Activated T-helper 1 cell treated with anti-CD3 and anti-CD28 coated beads, Interleukin-2, amount 50 U/mL, for 16 hours (primary cell): ENCODE measurements at places on chromosomes 2 and 18.
A peak's percentile ranks its signal among the peaks of the same experiment; 100 is the strongest.

- DNase-seq, result no peak
Observed at GRCh38 chr18:24400587-24400986, 3.0 kb upstream of the OSBPL1A start.

DNA sequence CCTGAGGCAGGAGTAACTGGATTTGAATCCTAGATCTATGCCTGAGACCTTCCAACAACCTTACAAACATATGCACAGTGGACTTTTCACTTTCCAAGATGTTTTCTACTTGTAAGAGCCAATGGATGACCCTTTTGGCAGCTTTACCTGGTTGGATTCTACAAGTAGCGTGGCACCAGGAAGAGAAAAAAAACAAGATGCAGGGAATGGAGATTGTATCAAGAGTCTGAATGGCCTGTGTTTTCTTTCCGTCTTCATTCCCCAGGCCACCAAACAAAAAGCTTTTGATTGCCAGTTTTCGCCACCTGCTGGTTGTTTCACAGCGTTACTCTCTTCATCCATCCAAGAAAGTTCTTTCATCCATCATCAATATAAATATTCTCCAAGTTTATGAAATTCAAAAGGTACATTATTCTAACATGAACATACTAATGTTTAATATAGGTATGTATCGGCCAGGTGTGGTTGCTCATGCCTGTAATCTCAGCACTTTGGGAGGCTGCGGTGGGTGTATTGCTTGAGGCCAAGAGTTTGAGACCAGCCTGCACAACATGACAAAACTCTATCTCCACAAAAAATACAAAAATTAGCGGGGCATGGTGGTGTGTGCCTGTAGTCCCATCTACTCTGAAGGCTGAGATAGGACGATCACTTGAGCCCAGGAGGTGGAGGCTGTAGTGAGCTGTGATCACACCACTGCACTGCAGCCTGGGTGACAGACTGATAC, 3.5 kb upstream of the BCL2 start:
- DNase-seq, result peak; percentile 35

- DNase-seq, result no peak
Observed at GRCh38 chr18:75439348-75439747, 11.8 kb upstream of the SMIM21 start.

GRCh38 chr2:139544186-139544851, 764.1 kb upstream of the NXPH2 start:
- no peak for DNase-seq

- no peak for DNase-seq
Observed at GRCh38 chr2:209976698-209977385, 25.6 kb upstream of the RPE start.

DNA sequence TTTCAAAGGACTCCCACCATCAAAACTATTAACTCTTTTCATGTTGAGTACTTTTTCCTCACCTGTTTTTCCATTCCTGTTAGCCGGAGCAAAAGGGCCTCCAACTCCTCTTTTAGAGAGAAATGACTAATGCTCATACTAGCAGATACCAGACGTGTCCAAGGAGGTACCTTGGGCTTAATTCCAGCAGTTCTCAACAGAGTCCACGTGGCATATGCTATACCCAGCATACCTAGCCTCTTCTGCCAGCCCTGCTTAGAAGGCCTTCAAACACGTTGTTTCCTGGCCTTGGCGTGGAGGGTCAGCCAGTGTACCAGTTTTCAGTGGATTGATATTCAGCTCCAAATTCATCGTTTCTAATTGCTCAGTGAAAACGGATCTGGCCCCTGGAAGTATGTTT, 123.9 kb downstream of the MGAT5 start:
- DNase-seq, result no peak

DNA sequence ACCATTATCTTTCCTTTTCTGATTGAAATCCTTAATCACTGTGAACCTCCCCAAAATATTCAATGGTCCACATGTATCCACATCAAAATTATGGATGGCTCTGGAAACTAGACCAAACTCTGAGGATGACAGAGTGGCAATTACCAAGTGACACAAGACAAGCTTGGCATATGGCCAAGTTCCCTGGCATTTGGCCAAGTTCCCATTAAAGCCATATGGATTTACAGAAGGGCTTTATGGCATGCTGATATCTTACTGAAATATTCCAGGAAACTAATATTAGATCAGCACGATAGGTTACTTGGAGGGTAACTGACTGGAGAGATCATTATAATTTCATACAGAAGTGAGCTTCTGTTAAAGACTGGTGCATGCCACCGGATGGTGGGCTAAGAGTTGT, 21.9 kb upstream of the CERS6 start:
- DNase-seq, result no peak

GRCh38 chr18:54964741-54965140, 5.5 kb upstream of the CCDC68 start:
- DNase-seq, result no peak

GRCh38 chr2:112627060-112628040, 18.4 kb upstream of the SLC20A1 start:
- no peak for DNase-seq

GRCh38 chr2:199950396-199950795, 4.9 kb downstream of the TYW5 start:
- DNase-seq, result no peak

GRCh38 chr2:102197389-102198137, 10.7 kb downstream of the IL1RL2 start:
- no peak for DNase-seq

GRCh38 chr2:208118918-208119317, 5.4 kb downstream of the CRYGD start:
- DNase-seq, result no peak

DNA sequence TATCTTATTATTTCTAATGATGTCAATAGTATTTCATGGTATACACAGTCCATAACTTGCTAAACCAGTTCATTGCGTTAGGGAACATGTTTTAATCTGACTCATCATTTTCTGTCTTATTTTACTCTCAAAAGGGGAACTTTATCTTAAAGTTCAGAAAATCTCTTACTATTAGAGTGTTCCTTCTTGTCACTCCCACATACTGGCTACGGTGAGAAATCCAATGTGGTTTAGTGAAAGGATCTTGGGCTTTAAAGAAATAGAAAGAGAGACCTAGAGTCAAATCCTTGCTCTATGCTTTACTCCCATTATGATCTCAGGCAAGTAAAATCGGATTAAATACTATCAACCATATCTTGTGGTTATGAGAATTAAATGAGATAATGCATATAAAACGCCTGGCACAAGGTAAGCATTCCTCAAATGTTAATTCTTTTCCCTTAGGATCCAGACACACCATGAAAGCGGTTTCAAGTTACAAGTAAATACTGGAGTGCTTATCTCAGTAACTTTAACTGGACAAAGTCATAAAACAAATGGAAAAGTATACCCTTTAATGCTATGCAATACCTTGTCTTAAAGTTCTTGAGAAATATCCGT, 576.0 kb downstream of the ARHGAP15 start:
- DNase-seq, result no peak

DNA sequence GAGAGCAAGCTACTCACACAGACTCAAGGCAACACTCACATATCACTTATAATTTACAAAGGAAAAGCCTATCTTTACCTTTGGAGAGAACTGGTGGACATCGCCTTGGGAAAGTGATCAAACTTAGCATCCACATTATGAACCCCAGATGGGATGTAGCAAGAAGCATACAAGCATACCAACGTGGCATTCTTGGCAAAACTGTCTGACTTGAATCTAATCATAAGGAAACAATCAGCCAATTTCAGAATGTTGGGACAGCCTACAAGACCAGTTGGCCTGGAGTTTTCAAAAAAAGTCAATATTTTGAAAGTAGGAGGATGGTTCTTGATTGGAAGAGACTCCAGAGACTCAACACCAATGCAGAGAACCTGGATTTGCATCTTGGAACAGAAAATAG, 79.1 kb upstream of the PMAIP1 start:
- no peak for DNase-seq

DNA sequence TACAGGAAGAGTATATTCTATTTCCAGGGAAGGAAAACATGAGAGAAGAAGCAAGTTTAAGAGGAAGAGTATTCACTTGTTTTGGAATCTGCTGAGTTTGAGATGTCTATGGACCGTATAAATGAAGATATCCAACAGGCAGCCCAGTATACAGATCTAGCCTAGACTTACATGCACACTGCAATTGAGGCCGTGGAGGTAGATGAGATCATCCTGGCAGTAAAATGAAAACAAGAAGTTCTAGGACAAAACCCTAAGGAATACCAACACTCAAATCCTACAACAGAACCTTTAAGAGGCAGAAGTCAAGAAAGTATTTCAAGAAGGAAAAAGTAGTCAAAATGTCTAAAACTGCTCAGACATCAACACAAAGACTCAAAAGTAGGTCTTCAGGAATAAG, 16.0 kb downstream of the GRB14 start:
- no peak for DNase-seq

- no peak for DNase-seq
Observed at GRCh38 chr18:23114171-23114881, 21.0 kb upstream of the CABLES1 start.

GRCh38 chr2:33512112-33512511, 35.7 kb downstream of the RASGRP3 start:
- no peak for DNase-seq

DNA sequence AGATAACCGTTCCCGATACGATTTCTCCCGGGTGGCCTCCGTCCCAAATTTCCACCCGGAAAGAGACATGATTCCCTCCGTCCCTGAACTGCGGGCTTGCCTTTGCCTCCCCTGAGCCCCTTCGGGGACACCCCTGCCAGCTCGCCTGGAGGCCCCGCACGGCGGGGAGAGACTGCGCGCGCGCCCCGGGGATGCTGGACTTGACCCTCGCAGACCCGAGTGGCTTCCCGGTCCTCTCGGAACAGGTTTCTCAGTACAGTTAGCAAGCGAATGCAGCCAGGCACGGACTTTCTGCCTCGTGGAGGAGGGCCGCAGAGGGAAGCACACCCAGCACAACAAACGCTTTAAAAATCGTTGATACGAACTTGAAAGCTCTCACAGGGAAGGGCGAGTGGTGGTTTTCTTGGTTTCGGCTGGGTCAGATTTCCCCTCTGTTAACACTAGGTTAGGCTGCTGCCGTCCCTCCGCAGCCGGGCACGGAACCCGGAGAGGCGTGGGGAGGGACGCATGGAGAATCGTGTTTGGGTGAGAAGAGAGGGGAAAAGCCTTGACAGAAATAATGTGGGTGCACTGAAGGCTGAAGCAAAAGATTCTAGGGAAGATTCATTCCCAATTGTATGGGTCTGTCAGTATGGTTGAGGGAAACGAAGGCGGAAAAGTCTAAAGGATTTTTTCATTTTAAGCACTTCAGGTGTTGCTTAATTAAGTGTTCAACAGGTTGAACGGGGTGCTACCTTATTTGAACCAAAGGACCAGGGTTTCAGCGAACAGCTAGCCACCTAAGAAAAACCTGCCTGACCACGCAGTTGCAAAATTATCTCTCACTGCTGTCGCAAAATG, 916 bp downstream of the TNFRSF11A start:
- no peak for DNase-seq

GRCh38 chr2:55653255-55653654, 35.8 kb upstream of the PPP4R3B start:
- no peak for DNase-seq

GRCh38 chr2:15278296-15278695, 282.8 kb downstream of the NBAS start:
- DNase-seq, result no peak

DNA sequence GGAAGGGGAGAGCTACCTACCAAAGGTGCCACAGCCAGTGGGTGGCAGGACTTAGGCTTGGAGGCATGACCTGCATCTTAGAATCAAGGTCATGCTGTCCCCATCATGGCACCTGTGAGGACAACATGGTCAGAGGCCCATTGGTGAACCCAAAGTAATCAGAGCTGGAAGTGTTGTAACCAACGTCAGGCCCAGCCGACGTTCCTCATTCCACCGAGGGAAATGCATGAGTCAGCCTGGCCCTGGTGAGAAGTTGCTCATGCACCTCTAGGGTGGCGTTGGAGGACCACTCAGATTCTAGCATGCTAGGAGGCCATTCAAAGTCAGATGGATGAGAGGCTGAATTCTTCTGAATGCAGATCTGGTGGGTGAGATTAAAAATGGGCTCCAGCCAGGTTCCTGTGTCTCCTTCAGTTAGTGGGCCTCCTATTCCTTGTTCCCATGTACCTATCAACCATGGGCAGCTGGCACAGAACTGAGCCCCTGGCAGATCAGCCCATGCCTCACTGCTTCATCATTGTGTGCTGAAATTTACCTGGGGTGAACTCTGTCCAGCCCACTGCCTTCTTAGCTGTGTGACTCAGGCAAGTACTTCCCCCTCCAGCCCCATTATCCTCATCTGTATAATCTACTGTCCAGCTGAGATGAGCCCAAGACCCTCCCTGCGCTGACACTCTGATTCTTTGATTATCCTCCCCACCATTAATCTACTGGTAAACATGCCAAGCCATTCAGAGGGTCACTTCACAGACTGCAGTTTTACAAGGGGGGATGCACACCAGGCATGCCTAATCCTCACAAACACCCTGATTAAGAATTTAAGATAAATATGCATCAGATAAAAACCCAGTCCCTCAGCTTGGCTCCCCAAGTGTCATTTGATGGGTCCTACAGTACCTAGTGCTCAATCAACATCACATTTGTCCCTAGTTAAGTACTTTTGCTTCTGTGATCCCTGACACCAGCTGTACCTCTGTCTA, 14.0 kb downstream of the SLC14A2 start:
- no peak for DNase-seq

DNA sequence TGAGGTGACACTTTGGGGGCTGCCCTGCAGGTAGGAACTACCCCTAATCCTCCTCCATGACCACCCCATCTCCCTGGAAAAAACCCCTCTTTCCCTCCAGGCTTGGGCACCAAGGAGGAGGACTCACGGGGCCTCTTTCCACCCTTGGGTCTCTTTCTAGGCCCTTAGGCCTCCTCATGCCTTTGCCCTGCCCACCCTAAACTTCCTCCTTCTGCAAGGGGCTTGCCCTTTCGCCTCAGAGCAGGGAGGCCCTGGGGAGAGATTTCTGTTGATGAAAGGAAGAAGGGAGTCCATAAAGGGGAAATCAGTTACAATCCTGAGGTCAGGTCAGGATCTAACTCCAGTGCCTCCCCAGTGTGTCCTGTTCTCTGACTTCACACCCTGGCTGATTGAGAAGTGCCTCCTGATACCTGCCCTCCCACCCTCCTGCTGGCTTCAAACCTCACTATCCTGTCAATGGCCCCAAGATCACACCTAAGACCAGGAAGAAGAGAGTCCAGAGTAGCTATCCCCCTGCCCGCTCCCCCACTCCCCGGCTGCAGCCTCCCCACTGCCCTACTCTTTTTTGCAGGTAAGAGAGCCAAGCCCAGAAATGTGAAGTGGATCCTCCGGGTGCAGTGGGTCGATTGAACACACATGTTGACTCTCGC, 16.7 kb upstream of the TNS1 start:
- no peak for DNase-seq

DNA sequence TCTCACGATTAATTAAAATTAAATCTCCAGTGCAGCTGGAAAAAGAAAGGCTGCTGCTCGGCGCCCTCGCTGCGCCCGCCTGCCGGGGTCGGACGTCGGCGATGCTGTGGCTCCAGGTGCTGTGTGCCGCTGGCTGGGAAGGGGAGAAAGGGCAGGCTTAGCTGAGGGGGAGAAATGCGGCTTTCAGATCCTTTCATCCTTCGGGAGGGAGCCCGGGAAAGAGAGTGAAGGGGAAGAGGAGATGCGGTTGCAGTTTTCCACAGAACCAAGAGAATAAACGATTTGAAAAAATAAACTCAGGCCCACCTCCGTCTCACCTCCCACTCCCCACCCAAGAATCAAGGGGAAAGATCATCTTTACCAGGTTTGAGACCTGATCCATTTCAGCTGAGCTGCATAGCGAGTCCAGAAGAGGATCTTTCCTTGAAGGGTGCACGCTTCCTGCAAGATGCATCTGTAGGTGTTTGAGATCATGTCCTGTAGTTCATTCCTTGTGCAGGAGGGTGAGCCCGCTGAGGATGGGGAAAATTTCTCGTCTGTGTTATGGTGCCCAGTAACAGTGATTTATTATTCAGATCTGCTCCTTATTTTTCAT, 495 bp downstream of the TMEM169 start:
- DNase-seq, result no peak

GRCh38 chr2:100178864-100179263, 36.5 kb upstream of the AFF3 start:
- DNase-seq, result no peak
